RWPE1 (cell line): ENCODE measurements at places on chromosomes 6 and 20.

DNA sequence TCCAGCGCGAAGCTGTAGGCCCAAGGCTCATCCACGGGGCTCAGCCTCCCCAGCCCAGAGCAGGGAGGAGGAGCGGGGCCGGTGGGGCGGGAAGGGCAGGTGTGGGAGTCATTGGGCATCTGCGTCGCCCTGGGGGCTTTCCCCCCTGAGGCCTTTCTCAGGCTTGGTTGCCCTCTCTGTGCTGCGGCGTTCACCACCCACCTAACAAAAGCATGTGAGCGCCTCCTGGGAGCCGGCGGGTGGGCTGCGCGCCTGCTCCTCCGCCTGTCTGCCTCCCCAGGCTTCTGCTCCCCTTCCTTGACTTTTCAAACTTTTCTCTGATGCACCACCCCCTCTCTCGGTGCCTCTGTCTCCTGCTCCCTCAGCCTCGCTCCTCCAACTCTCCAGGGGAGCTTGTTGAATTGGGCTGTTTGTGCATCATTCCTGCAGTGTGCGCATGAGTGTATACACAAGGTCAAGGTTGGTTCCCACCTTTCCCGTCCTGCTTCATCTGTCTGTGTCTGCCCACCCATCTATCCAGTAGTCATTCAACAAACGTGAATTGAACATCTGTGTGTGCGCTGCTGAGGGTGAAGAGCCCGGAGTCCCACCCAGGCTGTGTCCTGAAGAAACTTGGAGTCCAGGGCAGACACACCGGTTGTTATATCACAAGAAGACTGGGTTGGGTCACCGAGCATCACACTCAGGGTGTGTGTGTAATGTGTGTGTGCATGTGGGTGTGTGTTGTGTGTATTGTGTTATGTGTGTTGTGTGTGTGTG, 82.4 kb upstream of the NNAT start:
- no peak for DNase-seq

- no peak for DNase-seq
These were observed 9.7 kb upstream of the QKI start for GRCh38 chr6:163404825-163405265.

DNA sequence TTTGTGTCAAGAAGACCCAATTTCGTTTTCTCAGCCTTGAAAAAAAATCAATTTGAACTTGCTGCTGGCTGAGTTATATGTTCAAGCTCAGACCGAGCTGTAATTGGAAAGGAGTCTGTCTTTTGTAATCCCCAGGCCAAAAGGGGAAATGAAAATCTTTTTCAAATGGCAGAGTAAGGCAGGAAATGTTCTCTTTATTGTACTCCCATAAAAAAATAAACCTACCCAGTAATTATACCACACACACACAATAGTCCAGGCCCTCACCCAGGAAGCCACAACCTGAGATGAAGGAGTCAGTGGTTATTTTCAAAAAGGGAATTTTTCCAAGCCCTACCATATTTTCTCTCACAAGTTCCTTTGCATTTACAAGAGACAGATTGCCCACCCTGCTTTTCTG, 45.3 kb downstream of the CLIC5 start:
- DNase-seq = no peak

GRCh38 chr20:37270576-37271420, 9.2 kb upstream of the GHRH start:
- DNase-seq = no peak

DNA sequence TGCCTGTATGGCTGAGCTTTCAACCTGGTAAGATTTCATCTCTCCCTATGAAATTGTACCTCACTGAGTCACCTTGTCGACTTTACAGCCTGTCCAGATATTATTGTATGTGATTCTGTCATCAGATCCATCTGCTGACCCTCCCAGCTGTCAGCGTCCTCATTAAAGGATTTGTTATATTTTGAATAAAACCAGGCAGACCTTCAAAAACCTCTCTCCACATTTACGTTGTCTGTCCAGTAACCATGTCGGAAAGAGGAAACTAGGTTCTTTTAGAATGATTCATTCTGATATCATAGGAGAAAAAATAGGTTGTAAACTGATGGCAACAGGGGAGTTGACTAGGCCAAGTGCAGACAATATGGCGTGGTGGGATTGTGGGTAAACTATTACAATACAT, 38.5 kb downstream of the TSPYL4 start:
- DNase-seq = no peak

DNA sequence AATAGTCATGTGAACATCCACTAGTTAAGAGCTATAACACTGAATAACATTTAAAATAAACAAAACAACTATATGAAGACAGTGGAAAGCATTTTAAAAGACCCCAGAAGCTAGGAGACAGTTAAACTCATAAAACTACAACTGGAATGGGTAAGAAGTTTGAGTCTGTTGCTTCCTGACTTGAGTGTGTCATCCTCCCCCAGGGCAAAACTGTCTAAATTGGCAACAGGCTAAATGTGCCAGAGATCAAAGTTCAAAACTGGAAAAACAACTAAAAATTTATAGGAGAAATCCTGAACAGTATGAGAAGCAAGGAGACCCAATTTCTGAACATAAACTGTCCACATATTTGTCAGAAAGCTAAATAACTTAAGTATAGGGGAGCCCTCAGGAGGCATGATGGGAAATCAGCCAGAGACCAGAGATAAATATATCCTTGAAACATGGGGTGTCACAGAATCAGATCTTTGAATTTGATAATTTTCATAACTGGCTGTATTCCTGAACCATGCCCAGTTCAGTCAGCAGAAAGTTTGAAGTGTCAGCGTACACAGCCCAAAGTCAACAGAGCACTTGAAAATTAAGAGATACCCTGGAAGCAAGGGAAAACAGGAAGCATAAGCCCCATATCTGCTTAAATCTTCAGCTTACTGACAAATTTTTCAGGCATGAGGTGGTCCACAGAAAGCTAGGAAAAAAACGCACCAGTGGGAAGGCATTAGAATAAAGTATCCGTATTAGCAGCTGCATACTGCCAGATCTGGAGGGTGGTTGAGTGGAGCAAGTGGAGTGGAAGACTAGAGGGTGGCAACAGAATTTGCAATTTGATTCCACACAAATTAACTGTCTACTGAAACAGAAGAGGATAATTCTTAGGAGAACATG, 516.1 kb upstream of the MAN1A1 start:
- peak; percentile 23 for DNase-seq

DNA sequence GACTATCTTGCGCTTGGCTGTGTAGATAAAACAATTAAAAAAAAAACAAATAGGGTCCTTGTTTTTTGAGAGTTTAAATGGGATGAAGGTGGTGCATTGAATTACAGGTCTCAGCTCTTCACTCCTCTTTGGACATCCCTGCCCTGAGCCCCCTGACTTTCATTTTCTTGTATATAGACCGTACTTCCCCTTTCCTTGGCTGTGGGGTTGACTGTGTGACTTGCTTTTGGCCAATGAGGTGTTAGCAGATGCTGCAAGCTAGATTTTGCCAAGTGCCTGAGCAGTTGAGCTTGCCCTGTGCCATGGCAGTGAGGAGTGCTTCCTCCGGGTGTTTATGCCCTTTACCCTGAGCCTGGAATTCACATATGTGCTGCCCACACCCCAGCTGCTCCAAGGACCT, 386.1 kb upstream of the ZFP64 start:
- DNase-seq = no peak
